NCI-H187 (cell line): ENCODE measurements at places on chromosomes 4 and X.

DNA sequence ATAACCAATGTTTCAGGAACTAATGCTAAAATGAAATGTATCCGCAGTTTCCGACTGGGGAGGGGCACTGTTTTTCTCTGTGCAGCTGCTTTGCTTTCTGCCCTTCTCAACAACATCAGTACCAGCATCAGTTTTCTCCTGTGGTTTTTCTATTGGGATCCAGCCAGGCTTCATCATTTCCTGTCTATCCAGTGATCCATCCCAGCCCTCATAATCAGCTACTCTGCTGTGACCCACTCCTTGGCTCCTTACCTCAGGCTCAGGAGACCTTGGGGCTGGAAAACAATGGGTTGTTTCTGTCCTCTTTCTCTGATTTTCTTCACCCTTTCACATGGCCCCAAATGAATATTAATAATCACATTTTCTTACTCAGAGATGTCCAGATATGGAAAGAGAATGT lies 222.2 kb upstream of the DKK2 start:
- DNase-seq, result no peak

DNA sequence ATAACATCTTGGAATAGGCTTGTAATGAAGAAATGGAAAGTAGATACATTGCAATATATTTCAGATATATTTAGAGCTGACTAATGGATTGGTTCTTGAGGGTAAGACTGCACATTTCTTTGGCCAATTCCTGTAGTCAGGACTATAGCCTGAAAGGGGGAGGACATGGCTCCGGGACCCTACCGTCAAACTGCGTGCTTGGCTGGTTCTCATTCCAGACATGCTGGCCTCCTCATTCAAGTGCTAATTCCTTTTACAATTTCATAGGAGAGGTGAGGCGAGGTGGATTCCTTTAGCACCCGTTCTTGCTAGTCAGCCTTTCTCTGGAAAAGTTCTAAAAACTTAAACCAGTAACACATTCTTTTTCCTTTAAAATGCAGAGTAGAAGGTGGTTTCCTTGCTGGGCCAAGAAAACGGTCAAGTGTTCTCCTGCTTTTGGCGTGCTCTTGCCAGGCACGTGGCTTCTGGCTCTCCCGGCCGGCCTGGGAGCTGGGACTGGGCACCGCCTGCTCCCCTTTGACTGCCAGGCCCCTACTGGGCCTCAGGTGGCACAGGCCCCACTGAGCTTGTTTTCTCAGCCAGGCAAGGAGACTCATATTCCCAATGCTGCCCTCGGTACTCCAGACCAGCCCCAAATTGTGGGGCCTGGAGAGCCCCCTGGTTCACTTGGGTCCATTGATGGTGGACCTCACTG lies 167.2 kb downstream of the STK32B start:
- DNase-seq, result no peak

- DNase-seq, result no peak
Measured at GRCh38 chrX:132461886-132462285, 27.0 kb downstream of the MBNL3 start.

DNA sequence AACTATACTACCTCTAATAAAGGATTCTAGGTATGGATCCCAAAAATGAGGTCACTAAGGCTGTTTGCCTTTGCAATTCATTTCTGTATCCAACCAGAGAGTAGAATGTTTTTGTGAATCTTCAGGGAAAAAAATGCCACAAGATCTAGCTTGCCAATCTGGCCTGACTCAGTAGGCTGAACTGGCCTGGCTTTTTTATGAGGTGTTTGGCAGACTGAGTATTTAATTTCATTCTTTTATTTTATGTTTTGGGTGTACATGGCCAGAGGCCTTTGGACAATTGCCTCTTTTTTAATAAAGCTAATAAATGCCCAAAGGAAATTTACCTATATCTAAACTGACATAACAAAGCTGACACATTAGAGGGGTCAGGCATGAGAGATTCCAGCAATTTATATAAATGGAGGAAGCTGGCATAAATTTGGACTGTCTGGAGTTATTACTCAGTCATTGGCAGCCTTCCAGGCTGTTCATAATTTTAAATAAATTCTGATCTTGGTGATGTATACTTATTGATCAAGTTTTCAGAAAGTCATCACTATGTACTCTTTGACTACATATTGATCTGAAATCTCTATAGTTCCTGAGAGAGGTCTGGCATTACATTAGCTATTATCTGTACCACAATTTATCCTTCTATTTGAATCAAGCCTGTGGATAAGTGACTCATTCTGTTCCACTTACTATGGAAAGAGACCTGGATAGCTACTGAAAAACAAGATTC lies 376.4 kb upstream of the NOCT start:
- DNase-seq, result no peak

GRCh38 chr4:88035292-88035691 lies 27.9 kb downstream of the PKD2 start:
- DNase-seq, result no peak

DNA sequence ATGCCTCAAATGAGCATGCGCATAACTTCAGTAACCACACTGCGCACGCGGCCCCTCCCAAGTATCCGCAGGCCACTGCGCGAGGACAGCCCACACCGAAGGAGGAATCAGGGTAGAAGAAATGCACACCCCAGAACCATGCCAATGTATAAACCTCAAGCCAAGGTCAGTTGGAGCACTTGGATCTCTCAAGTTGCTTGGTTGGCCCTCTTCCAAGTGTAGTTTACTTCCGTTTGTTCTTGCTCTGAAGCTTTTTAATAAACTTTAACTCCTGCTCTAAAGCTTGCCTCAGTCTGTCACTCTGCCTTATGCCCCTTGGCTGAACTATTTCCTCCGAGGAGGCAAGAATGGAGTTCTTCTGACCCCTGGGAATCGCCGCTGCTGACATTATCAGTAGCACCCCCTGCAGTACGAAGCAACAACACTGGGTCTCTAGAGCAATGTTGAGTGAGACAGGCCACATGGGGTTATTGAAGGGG lies 22.0 kb upstream of the SPINK2 start:
- DNase-seq, result no peak

- peak; percentile 67 for DNase-seq
Measured at GRCh38 chrX:153763989-153764755, at the start of gene PLXNB3. TSS of gene PLXNB3 (plus strand) at chrX:153764249. CDS start at chrX:153765536, 1,287 bp downstream.

- DNase-seq, result peak; percentile 11
Measured at GRCh38 chrX:108001218-108001814, 19.1 kb upstream of the TEX13B start.

GRCh38 chrX:9947131-9947794 lies 19.9 kb upstream of the CLDN34 start:
- DNase-seq, result no peak

GRCh38 chr4:163665521-163666331 lies 171.2 kb downstream of the TMA16 start:
- DNase-seq, result no peak

GRCh38 chr4:36224972-36225903 lies 19.1 kb downstream of the ARAP2 start:
- no peak for DNase-seq

DNA sequence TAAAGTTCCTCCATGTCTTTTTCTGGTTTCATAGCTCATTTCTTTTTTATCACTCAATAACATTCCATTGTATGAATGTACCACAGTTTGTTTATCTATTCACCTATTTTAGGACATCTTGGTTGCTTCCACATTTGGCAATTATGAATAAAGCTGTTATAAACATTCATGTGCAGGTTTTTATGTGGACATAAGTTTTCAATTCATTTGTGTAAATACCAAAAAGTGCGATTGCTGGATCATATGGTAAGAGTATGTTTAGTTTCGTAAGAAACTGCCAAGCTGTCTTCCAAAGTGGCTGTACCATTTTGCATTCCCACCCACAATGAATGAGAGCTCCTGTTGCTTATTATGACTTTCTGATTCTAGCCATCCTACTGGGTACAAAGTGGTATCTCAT lies 36.3 kb upstream of the ZFX start:
- no peak for DNase-seq

DNA sequence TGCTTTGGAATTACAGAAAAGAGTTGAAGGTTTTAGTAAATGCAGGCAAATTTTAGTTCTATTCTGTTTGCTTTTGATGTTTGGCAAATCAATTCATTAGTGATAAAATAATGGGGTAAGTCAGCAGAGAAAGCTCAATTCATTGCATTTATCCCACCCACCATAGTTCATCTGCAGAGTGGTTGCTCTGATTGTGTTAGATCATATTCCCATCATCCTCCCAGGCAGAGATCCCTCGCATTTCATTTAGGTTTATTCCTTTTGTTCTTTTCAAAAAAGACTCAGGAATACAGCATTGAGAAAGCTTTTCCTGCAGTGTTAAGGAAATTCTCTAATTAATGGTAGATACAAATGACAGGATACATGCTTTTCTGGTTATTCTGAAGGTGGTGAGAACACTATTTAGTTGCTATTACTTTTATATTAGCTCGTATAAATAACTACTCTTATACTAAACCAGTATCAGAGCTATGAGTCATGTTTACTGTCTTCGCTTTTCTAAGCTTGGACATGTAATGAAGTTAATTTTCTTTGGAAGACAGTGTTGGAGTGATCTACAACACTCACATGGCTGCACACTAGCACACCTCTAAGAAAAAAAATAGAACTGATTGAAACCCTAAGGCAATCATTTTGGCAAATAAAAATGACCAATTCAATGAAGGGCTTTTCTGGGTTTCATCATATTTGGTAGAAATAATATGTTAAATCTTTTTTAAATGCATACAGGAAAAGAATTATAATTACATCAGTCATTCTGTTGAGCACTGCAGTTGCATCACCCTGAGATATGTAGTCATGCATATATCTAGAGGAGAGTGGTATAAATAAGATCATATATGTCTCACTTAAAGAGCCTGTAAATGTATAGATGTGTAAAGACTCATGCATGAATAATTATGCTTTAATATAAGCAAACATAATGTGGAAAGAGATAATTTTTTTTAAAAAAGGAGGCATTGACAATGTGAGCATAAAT lies 351.6 kb downstream of the PCDH7 start:
- no peak for DNase-seq

GRCh38 chr4:30839583-30840520 lies 119.7 kb downstream of the PCDH7 start:
- no peak for DNase-seq
